ENCODE measurements at places on chromosomes 2 and 18.

DNA sequence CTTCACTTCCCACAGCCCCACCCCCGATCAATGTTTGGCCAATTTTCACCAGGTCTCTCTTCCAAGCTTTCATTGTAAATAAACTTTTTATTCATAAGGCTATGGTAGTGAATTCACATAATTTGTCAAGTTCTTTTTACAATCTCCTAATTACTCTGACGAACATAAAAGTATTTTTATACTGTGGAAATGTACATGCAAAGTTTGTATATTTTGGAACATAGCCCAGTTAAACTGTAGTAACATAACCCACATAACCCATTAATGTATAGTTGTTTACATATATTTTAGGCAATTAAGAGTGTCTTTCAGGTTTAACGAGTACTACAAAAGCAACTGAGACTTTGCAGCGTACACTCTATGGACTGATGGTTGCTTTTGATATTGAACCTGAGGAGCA lies 228.3 kb upstream of the ERBB4 start:
- DNase-seq, result no peak

- no peak for DNase-seq
Observed at GRCh38 chr2:20633794-20634506, 16.9 kb downstream of the HS1BP3 start.

DNA sequence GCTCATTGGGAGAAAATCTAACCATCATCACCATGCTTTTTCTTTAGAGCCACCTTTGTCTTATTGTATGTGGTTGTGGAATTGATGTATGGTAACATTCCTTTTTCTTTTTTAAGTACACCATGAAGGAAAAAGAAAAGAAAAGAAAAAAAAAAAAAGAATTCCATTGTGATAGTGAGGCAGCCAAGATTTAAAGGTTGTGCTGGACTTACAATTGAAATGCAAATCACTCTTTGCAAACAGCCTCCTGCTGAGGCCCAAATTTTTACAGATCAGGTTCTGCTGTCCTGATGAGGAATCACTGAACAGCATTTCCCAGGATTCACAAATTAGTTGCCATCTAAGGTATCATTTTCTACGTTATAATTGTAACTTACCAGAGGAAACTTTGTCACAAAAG lies 1101.0 kb upstream of the FANCL start:
- no peak for DNase-seq

DNA sequence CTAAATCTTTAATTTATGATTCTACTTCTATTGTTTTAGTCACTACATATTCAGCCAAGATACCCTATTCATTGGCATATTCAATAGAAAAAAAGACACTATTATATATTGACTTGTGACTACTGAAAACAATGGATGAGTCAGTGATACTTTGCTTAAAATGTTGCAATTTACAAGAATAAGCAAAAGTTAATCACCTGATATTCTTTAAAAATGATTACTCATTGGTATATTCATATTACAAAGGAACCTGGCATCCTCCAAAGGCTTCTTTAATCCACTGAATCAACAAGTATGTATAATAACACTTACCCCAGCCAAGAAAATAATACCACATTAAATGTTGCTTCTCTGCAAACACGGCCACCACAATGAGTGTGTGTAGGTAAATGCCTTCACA lies 87.8 kb downstream of the CALCRL start:
- DNase-seq, result no peak

GRCh38 chr2:20914087-20914486 lies 91.2 kb upstream of the LDAH start:
- DNase-seq, result no peak

All from GM04504 (cell line).